A549 treated with dexamethasone at 1 μM for 4 hours (cell line): ENCODE measurements at places on chromosomes 5 and 9. TPM values are rescaled to one million over a fixed set of nuclear protein-coding genes. Genes with fewer than 3 reads are reported as not detected.

The MYMK gene
- not detected in 5 replicates for total RNA-seq

The ANXA6 gene
- 43.9 to 53.1 TPM (median 47.6 TPM) in 5 replicates for total RNA-seq

The CDKN2B gene
- not detected in 5 replicates for total RNA-seq

The C6 gene
- total RNA-seq, result not detected in 5 replicates

The ANXA2R gene
- total RNA-seq, result 2.8 to 4.1 TPM (median 3.1 TPM) in 5 replicates

The PCDHGB5 gene
- 2.0 to 2.7 TPM (median 2.5 TPM) in 5 replicates for total RNA-seq

The ARAP3 gene
- total RNA-seq, result 2.6 to 4.9 TPM (median 4.5 TPM) in 5 replicates

The NSMF gene
- total RNA-seq, result 28.8 to 42.8 TPM (median 38.8 TPM) in 5 replicates

The SERF1A gene
- total RNA-seq, result 0.22 to 3.6 TPM (median 0.95 TPM) in 5 replicates

The NADK2 gene
- total RNA-seq, result 10.1 to 14.5 TPM (median 11.9 TPM) in 5 replicates

The NRG2 gene
- 1.8 to 2.4 TPM (median 2.0 TPM) in 5 replicates for total RNA-seq

The TPM2 gene
- 663 to 742 TPM (median 711 TPM) in 5 replicates for total RNA-seq

The ANKRD34B gene
- total RNA-seq, result 0.05 to 0.14 TPM (median 0.09 TPM) in 5 replicates

The HRCT1 gene
- 0.14 to 0.40 TPM (median 0.18 TPM) in 5 replicates for total RNA-seq

The TNC gene
- 0.58 to 1.1 TPM (median 1.1 TPM) in 5 replicates for total RNA-seq

The DRD1 gene
- 0.02 to 0.15 TPM (median 0.06 TPM) in 5 replicates for total RNA-seq

The MSX2 gene
- 3.2 to 3.6 TPM (median 3.6 TPM) in 5 replicates for total RNA-seq

The PSAT1 gene
- 145 to 184 TPM (median 160 TPM) in 5 replicates for total RNA-seq

The TMEM245 gene
- 43.0 to 75.4 TPM (median 69.5 TPM) in 5 replicates for total RNA-seq

The GPR150 gene
- 0.06 to 0.20 TPM (median 0.13 TPM) in 5 replicates for total RNA-seq

The PCDHB4 gene
- 0.02 to 0.12 TPM (median 0.02 TPM) in 3 of 5 replicates, not detected in the others for total RNA-seq

The PRRX2 gene
- total RNA-seq, result 5.6 to 11.2 TPM (median 9.4 TPM) in 5 replicates

The PRLR gene
- total RNA-seq, result 0.02 to 0.14 TPM (median 0.08 TPM) in 5 replicates

The SLC1A3 gene
- total RNA-seq, result 0.06 to 0.33 TPM (median 0.08 TPM) in 5 replicates

The DOCK8 gene
- total RNA-seq, result 0.23 to 0.48 TPM (median 0.38 TPM) in 5 replicates

The MARVELD2 gene
- 2.7 to 3.5 TPM (median 2.8 TPM) in 5 replicates for total RNA-seq

The ZDHHC12 gene
- 64.0 to 91.6 TPM (median 87.9 TPM) in 5 replicates for total RNA-seq

The KCNT1 gene
- 0.07 TPM in 1 of 5 replicates, not detected in the others for total RNA-seq

The FYB1 gene
- 9.9 to 15.4 TPM (median 12.6 TPM) in 5 replicates for total RNA-seq

The ZNF366 gene
- not detected in 5 replicates for total RNA-seq

The INSYN2B gene
- total RNA-seq, result 0.13 to 0.20 TPM (median 0.16 TPM) in 5 replicates

The CDH9 gene
- not detected in 5 replicates for total RNA-seq

The ZFP37 gene
- 1.4 to 2.0 TPM (median 1.7 TPM) in 5 replicates for total RNA-seq

The SPINK1 gene
- 0.54 to 1.4 TPM (median 0.82 TPM) in 5 replicates for total RNA-seq

The CTNND2 gene
- 0.04 to 0.27 TPM (median 0.05 TPM) in 3 of 5 replicates, not detected in the others for total RNA-seq

The IL4 gene
- not detected in 5 replicates for total RNA-seq

The OTP gene
- 0.08 to 0.12 TPM (median 0.11 TPM) in 5 replicates for total RNA-seq

The SLC6A18 gene
- total RNA-seq, result not detected in 5 replicates

The GRXCR2 gene
- not detected in 5 replicates for total RNA-seq
